NCI-H1105 treated with DMSO at 0.1 percent for 48 hours (cell line): ENCODE measurements at places on chromosomes 7 and 10.

DNA sequence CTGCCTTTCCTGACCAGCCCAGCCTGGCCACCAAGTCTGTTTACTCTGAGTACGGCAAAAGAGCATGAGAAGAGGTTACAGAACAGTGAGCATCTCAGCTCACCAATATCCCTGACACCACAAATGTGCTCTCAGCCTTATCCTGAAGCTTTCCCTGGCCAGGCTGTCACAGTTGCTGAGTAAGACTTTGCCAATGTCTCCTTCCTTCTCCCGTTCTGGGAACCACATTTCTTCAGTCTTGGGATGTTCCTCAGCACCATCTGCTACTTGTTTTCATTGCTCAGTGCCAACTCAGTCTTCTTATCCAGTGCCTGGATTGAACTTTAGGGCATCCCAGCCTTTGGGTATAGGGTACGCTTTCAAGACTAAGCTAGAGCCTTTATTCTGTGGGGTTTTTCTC lies 7.1 kb upstream of the KCNIP2 start:
- no peak for DNase-seq

DNA sequence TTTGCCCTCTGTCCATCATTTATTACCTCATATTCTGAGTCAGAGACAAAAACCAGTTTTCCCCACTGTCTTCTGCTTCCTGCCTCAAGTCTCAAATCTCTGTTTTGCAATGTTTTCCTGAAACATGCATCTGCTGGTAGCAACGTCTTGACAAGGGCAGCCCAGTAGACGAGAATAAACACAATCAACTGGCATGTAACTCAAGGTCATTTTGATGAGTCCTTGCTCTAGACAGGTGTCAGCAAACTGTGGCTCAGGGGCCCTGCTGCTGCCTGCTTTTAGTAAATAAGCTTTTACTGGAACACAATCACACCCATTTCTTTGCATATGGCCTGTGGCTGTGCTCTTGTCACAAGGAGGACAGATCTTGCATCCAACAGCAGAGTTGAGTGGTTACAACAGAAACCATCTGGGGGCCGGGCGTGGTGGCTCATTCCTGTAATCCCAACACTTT lies 59.8 kb downstream of the ITIH5 start:
- DNase-seq = no peak

GRCh38 chr10:118243907-118244306 lies 98.2 kb downstream of the FAM204A start:
- no peak for DNase-seq

DNA sequence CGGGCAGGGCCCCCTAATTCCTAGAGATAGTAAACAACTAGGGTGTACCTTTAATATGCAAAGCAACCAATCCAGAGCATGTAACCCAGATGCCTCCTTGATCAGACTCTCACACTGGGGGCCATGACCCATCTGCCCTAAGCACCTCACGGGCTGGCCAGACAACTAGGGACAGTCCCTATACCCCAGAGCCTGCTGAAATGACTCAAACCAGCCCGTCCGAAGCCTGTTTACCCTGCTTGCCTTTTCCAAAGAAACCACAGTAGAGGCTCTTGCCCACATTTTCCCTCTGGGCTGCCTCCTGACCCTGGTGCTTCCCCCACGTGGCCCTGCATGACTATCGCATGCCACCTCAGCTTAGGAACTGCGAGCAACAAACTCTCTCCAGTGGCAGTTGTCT lies 46.2 kb downstream of the RGS10 start:
- DNase-seq = no peak

GRCh38 chr7:64758151-64758550 lies 36.1 kb upstream of the ZNF138 start:
- no peak for DNase-seq

DNA sequence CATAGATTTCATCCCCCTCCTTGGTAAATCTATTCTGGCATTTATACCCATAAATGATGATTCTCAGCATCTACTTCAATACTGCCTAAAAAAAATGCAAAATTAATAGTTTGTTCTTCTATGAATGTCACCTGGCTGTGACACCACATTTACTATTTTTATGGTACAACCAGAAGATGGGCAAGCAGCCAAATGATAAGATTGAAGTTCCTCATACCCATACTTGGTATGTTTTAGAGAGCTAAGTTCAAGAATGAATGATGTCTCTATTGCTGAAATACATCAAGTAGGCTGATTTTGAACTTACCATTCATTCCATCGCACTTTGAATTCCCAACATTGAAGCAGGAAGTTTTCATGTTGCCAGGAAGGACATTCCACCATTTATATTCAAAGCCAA lies 134.2 kb downstream of the ELAPOR2 start:
- no peak for DNase-seq

DNA sequence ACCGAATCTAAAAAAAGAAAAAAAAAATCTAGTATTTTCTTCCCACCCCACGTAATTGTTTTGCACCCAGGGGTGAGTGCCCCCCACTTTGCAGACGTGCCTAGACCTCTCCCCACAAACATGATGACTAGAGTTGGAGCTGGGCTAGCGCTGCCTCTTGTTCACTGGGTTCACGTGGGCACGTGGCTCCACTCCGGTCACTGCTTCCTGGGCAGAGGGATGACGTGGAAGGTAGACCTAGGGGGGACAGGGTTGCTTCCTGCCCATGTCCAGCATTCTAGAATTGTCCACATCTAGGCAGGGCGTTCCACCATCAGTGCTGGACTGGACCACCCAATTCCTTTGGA lies 861 bp upstream of the LIMK1 start:
- DNase-seq = no peak

DNA sequence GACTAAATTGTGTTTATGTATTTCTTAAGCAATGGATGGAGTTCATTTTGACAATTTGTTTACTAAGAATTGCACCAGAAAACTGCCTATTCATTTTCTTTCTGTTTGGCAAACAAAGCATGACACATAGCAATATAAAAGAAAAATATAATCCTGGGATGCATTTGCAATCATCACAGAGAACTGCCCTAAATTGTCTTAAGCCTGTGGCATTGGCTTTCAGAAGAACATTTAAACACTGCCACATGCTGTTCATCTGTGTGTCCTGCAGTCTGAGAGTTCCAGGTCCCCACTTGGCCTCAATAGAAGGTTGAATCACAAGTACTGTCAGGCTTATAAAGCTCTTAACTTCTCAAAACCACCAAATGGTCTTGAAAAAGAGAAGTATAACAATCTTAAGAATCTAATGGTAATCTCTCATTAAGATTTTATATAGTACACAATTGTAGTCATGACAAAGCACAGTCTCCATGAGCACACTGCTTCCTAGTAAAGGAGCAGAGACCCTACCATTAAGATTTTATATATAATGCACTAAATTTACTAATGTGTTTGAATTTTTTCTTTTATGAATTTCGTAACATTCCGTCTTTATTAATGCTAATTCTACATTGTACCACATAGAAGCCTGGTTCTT lies 29.9 kb downstream of the RNLS start:
- peak; percentile 41 for DNase-seq

- DNase-seq = no peak
These were observed 163.4 kb downstream of the PLXDC2 start for GRCh38 chr10:19979628-19980027.

DNA sequence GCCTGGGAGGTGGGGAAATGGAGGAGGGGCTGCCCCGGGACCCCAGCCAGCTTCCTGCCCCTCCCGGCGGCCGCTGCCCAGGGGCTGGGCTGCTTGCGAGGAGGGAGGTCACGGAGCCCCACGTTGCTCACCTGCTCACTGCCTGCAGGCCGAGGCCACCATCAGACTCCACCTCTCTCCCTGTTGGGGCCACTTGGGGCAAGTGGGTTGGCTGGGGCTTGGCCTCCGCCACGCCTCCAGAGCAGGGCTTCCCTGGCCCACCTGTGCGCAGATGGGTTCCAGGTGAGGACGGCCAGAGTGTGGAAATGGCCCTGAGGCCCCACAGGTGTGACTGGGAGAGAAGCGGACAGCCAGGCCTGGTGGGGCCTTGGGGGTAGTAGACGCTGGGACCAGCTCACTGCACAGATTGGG lies 82.8 kb upstream of the DIP2C start:
- no peak for DNase-seq

DNA sequence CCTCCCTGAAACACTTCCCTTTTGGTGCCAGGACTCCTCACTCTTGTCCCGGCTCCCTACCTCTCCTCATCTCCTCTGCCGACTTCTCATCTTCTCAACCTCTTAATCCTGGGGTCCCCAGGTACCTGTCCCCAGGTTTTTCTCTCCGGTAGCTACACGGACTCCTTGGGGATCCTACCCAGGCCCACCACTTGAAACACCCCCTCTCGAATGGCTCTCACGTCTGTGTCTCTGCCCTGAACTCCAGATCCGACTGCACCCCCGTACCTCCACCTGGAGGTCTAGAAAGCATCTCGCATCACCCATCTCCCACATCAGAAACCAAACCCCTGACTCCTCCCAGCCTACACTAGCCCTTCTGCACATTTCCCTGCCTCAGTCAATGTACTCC lies 4.8 kb downstream of the TBATA start:
- DNase-seq = no peak

DNA sequence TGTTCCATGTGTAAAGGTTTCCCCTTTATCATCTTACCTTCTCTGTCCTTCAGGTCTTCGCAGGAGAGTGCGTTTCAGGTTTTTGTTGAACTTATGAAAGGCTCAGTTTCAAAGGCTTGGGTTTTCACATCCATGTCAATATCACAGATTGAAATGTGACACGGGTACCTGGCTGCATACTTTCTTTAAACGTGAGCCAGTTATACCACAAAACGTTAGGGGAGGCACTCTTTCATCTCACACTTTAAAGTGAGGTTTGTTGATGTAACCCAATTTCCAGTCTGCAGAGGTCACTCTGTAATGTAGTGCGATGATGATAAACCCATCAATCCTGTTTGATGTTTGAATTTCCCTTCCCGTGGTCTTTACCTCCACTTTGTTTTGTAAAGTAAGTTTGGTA lies 506.9 kb downstream of the SUGCT start:
- DNase-seq = no peak

DNA sequence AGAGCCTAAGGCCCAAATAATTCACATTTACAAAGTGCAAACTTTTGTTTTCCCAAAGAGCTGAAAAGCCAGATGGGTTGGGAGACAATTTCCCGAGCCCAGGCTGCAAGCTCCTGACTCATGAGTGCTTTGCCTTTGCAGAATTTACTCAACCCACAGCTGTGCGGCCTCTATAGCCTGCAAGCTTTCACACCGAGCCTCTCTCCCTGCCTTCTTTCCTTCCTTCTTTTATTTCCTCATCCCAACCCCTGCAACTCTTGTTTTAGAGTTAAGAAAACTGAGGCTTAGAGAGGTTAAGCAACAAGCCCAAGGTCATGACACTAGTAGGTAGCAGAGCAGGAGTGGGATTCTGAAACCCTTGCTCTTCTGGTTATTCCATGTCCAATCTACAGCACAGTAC lies 203.0 kb upstream of the GPR26 start:
- DNase-seq = no peak

- no peak for DNase-seq
These were observed 132.6 kb downstream of the TEX36 start for GRCh38 chr10:125550362-125550761.

DNA sequence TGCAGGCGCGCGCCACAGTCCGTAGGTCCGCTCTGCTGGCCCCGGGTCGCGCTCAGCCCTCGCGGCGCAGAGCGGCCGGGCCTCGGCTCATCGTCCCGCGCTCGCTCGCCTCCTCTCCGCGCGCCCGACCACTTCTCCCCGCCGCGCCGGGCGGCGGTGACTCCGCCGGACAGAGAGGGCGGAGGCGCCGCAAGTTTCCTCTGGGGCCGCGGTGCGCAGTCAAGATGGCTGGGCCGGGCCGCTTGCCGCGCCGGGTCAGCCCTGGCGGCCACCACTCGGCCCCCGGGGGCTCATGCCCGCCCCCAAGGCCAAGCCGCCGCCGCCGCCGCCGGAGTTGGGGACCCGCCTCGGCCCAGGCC lies 441 bp downstream of the FZD8 start:
- DNase-seq = no peak

GRCh38 chr7:34296663-34297062 lies 361.4 kb upstream of the NPSR1 start:
- DNase-seq = no peak

DNA sequence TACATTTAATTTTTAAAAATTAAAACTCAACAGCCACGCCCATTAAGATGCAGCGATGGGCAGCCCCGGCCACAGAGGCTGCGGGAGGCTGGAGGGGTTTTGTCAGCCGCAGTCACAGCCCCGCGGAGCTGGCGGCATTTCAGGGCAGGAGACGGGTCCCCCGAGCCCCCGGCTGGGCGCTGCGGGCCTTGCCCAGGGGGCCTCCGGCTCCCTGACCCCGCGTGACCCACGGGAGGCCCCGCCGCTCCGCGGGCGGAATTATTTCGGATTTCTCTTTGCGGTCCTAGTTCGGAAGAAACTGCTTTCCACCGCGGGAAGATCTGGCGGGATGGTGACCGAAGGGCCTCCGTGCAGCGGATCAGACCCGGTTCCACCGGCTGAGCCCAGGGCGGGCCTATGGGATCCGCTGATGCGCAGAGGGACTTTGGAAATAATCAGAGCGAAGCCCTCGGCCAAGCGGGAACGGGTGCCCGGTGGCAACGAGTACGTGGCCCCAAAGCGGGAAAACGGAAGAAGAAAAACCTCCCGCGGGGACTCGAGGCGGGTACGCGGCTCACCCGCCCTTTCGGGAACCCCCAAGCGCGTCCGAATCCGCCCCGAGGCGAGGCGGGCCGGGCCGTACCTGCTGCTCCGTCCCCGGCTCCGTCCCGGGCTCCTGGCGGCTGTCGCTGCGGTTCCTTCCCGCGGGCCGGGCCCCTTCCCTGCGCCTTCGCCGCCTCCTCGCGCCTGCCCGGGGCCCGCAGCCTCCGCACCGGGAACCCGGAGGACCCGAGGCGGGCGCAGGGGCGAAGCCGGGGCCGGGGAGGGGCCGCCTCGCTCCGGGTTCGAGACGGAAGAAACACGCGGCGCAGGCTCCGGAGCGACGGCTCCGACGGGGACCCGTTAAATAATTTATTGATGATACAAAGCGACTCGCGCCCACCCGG lies 1.7 kb downstream of the NKX6-2 start:
- no peak for DNase-seq

DNA sequence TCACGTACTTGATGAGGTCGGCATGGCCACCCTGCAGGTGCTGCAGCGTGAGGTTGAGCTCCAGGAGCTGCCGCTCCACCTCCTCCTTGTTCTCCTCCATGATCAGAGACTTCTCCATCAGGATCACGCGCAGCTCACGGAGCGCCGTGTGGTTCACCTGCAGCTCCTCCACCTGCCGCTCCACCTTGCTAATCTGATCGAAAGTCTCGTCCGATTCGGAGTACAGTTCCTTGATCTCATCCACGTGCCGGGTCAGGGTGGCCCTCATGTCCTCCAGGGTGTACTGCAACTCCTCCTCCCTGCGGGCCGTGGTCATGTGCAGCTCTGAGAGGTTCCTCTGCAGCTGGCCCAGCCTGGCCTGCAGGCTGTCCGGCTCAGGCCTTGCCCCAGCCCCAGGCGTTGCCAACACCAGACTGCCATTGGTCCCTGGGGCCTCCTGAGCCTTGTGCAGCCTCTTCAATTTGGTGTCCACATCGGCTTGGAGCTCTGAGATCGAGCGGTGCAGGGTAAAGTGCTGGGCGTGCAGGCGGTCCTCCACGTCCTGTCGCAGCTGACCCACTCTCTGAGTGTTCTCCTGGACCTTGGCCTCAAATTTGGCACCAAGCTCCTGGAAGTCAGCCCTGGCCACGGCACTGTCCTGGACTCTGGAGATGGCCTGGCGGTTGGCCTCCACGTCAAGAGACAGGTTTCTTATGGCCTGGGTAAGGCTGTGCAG lies 13.9 kb downstream of the MMRN2 start:
- DNase-seq = no peak

- DNase-seq = no peak
These were observed 9.9 kb downstream of the KCNH2 start for GRCh38 chr7:150968056-150968733.

- DNase-seq = no peak
These were observed 111.7 kb downstream of the JCAD start for GRCh38 chr10:29947701-29948060.

GRCh38 chr10:63588436-63589167 lies 67.4 kb downstream of the REEP3 start:
- DNase-seq = no peak
